ENCODE measurements at places on chromosomes 12 and 14. TPM values are rescaled to one million over a fixed set of nuclear protein-coding genes. Genes with fewer than 3 reads are reported as not detected.
A peak's percentile ranks its signal among the peaks of the same experiment; 100 is the strongest.

NFATC4 gene
- total RNA-seq, result 39.3 TPM

KRT6C gene
- not detected for total RNA-seq

DNA sequence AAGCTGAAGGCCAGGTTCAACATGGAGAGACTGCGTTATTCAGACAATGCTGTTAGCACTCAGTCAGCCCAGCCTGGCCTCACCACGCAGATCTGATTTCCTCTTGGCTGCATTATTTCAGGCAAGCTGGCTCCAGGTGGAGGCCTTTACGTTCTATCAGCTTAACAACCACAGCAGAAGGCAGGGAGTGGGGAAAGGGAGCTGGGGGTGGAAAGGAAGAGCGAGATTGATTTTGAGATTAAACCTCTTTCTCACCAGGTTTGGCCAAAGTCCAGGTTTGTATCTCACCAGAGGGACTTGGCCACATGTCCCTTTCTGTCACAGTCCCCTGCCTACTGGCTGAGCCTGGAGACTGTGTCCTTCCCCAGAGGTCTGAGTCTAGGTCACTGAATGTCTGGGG, 543.7 kb upstream of the TMEM132C start:
- no peaks in the 10 kb centered on the region for H3K27me3 ChIP-seq
- no peak overlapping the region for H3K4me3 ChIP-seq
- peak overlapping the region; percentile 33 for H3K27ac ChIP-seq
- peaks cover 15% of the 10 kb centered on the region for H3K4me1 ChIP-seq
- peak; percentile 73 for DNase-seq

DNA sequence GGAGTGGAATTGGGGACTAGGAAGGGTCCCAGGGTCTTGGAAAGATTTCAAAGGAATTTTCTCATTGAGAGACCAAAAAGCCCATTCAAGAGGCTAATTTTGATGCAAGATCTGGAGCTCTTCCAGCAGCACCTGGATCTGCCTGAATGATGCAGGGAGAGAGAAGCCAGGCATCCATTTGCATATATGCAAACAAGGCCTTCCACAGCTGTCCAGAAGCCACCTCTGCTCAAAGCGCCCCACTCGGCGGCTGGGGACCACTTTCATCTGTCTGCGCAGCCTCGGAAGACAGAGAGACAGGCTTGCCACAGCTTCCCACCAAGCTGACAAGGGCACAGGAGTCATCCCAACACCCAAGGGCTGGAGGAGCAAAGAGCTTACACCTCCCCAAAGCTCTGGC, 295.6 kb downstream of the DPF3 start:
- H3K27me3 ChIP-seq, result peaks cover 10% of the 10 kb centered on the region
- DNase-seq, result no peak
- no peaks in the 10 kb centered on the region for H3K4me1 ChIP-seq
- no peaks in the 10 kb centered on the region for H3K36me3 ChIP-seq
- H3K4me3 ChIP-seq, result no peak overlapping the region

KCNC2 gene
- total RNA-seq, result not detected

All from SJCRH30 (cell line).